ENCODE measurements at places on chromosomes 16 and 17. TPM values are rescaled to one million over a fixed set of nuclear protein-coding genes. Genes with fewer than 3 reads are reported as not detected.

MILR1 gene
- total RNA-seq, result not detected

MRPL38 gene
- total RNA-seq, result 31.7 TPM

MARVELD3 gene
- 16.6 TPM for total RNA-seq

ADAP2 gene
- total RNA-seq, result 3.4 TPM

CHST5 gene
- total RNA-seq, result not detected

ABCC6 gene
- under 0.01 TPM for total RNA-seq

TSPOAP1 gene
- total RNA-seq, result 0.26 TPM

RAB26 gene
- total RNA-seq, result 0.90 TPM

SEPTIN1 gene
- total RNA-seq, result not detected

RAB37 gene
- total RNA-seq, result 0.38 TPM

STX1B gene
- not detected for total RNA-seq

SLC16A6 gene
- 0.26 TPM for total RNA-seq

NXN gene
- total RNA-seq, result 64.4 TPM

GHDC gene
- total RNA-seq, result 6.8 TPM

SNAI3 gene
- not detected for total RNA-seq

KRTAP16-1 gene
- total RNA-seq, result not detected

RHBDL3 gene
- not detected for total RNA-seq

NDUFAF8 gene
- 49.2 TPM for total RNA-seq

C17orf50 gene
- not detected for total RNA-seq

PPY gene
- not detected for total RNA-seq

OSGIN1 gene
- total RNA-seq, result 1.8 TPM

TMIGD1 gene
- not detected for total RNA-seq

HNF1B gene
- total RNA-seq, result not detected

CRLF3 gene
- 22.9 TPM for total RNA-seq

PRSS36 gene
- 1.3 TPM for total RNA-seq

DOC2A gene
- not detected for total RNA-seq

PRR35 gene
- total RNA-seq, result not detected

CTRB1 gene
- total RNA-seq, result not detected

LMF1 gene
- total RNA-seq, result 2.1 TPM

ADAD2 gene
- not detected for total RNA-seq

GGT6 gene
- total RNA-seq, result 6.6 TPM

ARHGAP44 gene
- total RNA-seq, result 1.7 TPM

HOXB3 gene
- total RNA-seq, result not detected

TPSD1 gene
- not detected for total RNA-seq

ANKRD40CL gene
- total RNA-seq, result not detected

HASPIN gene
- 0.64 TPM for total RNA-seq

PLK1 gene
- total RNA-seq, result 1.3 TPM

C17orf78 gene
- not detected for total RNA-seq

TMC8 gene
- total RNA-seq, result not detected

TMC7 gene
- 3.1 TPM for total RNA-seq

TNFRSF13B gene
- total RNA-seq, result not detected

GPR142 gene
- not detected for total RNA-seq

RDM1 gene
- total RNA-seq, result 0.13 TPM

HOXB6 gene
- not detected for total RNA-seq

MYH11 gene
- total RNA-seq, result not detected
